ENCODE measurements at places on chromosomes 6 and 20.

GRCh38 chr6:73180076-73180738 is 45.1 kb downstream of the KHDC1L start:
- DNase-seq = no peak

DNA sequence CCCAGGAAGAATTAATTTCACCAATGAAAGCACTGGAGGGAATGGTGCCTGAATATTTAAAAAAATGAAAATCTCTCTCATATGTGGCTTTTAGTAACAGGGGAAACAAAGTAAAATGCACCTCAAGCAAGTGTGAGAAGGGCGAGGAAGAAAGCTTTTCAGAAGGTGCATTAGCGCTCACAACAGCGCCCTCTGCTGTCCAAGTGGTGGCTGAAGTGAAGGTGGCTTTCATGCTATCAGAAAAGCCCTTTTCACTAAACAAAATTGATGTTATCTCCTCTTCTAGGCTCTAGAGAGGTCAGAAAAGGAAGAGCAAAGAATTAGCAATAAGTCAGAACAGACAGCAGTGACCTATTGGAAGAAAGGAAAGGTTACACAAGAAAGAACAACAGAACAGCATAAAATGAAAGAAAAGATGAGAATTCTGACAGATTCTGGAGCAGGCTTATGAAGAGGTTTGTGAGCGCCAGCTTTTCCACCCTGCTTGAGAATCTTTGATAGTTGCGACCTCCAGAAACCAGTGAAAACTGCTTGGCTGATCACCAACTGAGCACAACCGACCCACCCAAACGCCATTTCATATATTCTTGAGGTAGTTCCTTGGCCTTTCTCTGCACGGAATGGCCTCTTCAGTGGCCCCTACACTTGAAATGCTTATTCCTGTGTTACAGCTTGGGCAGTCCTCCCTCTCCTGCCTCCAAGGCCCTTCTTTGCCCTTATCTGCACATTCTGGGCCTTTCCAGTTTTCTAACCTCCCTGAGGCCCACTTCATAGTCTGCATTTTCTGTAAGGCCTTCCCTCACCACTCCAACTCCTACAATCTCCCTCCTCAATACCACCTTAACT is 45.3 kb downstream of the SMLR1 start:
- peak; percentile 55 for DNase-seq

DNA sequence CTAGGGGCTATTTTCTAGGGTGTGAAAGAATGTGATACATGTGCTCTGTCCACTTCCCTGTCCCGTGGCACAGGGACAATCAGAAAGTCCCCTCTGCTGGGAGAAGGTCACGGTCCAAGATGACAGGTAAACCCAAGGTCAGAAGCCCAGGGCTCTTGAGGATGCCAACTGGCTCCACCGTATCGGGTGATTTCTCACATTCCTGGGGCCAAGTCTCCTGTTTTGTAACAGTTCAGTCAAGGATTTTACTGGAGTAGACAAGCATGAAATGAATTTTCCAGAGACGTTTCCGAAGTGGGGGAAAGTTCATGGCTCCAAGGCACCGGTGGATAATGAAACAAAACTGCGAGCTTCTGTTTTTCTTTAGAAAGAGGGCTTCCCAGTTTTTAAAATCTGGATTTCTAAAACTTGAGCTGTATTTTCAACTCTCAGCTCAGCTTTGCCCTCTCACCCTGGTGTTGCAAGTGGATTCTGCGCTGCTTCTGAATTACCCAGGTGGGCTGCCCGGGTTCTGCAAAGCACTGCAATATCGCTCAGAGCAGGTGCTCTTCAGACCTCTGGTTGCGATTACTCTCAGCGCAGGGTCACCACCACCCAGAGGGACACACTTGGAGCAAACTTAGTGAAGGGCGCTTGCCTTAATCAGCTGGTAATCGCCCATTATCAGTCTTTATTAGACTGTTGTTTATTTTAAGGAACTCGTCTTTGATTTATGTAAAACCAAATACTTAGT is 64.4 kb upstream of the TMEM170B start:
- DNase-seq = no peak

DNA sequence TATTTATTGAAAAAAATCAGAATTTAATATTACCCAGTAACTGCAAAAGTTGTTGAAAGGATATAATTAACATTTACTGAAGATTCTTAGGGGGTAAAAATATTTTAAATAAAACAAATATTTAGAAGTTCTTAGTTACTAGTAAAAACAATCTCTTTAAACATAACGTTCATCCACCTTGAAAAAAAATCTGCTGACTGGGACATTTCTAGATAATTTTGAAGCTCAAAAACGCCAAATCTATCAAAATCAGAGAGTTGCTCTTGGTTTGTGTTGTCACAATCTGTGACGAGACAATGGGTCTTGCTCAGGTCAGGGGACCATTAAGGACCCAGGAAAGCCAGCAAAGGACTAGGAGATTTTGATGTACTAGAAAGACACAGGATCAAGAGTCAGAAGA is 177.0 kb downstream of the BACH2 start:
- DNase-seq = no peak

DNA sequence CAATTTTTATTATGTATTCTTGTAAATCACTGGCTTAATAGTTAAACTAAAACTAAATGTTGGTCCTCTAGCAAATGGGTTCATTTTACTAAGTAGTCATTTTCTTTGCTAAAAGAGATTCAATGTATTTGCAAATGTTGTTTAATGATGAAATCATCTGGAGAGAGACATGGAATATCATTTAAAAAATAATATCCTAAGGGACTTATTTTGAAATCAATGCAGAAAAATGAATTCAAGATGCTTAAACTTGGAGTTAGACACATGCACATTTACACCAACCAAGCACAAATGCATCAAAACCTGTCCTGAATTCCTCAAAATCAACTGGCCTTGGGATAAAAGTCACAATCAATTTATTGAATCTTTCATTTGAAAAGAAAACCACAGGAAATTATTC is 165.0 kb upstream of the RNF217 start:
- no peak for DNase-seq

DNA sequence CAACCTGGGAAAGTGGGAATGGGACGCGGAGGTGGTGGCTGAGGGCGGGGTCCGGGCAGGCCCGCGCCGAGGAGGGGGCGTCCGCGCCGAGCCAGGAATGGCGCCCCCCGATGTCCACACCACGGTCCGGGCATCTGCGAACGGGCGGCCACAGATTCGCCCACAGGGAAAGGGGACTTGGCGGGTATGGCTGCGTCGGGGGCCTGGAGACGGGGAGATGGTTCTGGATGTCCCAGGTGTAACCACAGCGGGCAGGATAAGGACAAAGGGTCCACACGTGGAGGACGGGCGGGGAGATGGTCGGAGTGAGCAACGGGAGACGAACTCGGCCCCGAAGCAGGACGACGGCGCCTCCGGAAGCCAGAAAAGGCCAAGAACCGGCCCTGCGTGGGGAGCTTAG is 124.6 kb downstream of the WDR27 start:
- DNase-seq = no peak

DNA sequence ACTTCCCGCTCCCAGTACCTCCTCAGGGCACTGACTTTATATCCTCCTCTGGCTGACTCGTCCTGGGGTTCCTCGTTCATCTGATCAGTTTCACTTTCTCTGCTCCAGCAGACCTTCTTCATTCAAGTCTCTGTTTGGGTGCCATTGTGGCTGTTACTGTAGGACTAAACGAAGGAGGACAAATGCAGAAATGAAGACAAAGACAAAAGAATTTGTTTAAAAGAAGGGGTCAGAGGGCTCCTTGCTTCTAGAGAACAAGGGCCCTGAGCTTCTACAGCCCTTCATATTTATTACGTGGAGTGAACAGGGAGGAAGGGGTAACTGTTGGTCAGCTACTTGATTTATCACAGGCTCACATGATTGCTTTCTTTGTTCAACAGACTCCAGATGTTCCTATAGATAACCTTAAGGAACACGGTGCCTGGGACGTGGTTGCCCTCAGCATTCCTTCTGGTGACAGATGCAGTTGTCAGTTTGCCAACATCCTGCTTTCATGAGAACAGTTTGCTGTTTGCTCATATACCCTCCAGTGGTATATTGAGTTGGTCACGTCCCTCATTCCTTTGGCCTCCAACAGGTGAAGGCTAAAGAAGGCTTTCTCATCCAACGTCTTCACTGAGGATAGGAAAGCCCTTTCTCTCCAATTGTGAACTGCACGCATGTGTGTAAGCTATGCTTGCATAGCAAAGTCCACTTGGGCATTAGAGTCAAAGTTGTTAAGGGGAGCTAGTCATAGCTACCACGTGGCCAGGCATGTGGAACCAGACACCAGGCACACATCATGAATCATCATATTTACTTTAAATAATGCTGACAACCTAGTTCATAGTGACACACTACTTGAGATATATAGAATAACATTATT is 69.1 kb upstream of the BTN3A2 start:
- no peak for DNase-seq

- peak; percentile 77 for DNase-seq
Observed at GRCh38 chr20:43408848-43409576, 48.7 kb upstream of the SRSF6 start.

DNA sequence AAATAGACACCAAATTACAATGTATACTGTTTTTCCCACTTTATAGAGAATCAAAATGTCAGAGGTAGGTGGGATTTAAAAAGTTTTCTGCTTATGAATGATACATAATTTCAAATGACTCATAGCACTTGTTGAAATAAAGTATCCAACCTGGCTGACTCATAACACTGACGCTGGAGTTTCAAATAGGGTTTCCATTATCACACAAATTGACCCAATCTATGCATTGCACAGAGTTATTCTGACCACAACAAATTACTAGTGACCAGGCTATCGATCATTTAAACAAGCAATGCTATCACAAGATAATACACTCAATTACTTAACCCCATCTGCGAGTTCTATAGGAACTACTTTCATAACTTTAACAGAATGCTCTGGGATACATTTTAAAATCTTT is 31.9 kb upstream of the PRELID3B start:
- no peak for DNase-seq

DNA sequence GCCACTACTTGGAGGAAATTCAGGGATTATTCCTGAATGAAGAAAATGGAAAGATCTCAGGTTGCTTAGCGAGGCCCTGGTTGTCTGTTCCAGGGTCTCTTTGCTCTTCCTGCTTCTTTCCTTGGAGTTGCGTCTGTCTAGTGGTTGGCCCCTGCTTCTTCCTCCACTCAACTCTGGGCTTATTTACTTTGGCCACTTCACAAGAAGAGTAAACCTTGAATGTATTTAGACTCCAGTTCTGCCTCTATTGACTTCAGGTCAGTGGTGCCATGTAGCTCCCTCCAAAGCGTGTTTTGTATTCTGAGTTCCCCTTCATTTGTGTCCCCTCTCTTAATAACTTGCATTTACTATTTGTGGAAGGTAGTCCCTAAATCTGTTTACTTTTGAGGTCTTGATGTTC is 456.5 kb downstream of the UTRN start:
- peak; percentile 34 for DNase-seq

DNA sequence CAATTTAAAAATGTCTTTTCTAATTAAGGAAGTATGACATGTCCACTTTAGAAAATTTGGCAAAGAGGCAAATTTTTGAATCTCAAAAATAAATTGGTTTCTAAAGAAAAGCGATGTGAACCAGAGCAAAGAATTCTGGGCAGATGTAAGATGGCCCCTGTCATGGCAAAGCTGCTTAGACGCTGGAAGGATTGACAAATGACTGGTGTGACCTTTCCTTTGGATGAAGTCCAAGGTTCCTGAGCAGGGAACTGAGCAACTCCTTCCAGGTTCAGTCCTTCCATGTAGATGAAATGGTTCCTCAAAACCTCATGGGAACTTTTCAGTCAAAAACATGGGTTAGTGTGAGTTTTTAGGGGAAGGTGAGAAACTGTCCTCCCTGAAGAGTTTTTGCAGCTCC is 25.1 kb downstream of the BRPF3 start:
- DNase-seq = no peak

DNA sequence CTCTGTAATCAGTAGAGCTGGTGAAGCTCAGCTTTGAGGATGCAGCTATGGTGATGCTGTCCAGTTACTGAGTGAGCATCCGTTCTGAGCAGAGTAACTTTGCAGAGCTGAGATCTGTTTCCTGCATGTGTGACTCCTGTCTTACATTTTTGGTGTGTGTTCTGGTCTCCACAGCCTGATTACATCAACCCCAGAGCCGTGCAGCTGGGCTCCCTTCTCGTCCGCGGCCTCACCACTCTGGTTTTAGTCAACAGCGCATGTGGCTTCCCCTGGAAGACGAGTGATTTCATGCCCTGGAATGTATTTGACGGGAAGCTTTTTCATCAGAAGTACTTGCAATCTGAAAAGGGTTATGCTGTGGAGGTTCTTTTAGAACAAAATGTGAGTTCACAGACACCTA is 81.6 kb downstream of the FAM120B start:
- no peak for DNase-seq

All from T47D (cell line).